ENCODE measurements at places on chromosomes 1 and 21.

DNA sequence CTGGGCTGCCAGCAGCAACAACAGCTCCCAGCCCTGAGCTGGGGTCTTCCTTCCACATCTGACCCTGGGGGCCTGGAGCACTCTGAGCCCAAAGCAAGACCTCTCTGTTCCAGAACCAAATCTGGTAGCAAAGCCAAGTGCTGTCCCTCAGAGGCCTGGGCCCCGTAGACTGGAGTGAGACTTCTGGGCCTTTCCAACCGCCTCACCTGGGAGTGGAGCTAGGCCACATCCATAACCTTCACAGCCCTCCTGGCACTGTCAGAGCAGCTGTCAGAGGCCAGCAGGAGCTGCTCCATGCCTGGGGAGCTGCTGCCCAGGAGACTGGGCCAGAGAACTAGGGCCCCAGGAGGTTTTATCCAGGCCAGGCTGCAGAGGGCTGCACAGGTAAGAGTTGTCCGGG lies 15.4 kb upstream of the SLC5A9 start:
- DNase-seq: no peak

- DNase-seq: no peak
Observed at GRCh38 chr1:211487672-211488208, 4.2 kb downstream of the RD3 start.

GRCh38 chr1:71882226-71882625 lies 400.1 kb downstream of the NEGR1 start:
- DNase-seq: no peak

GRCh38 chr1:33944846-33945245 lies 81.0 kb downstream of the HMGB4 start:
- no peak for DNase-seq

DNA sequence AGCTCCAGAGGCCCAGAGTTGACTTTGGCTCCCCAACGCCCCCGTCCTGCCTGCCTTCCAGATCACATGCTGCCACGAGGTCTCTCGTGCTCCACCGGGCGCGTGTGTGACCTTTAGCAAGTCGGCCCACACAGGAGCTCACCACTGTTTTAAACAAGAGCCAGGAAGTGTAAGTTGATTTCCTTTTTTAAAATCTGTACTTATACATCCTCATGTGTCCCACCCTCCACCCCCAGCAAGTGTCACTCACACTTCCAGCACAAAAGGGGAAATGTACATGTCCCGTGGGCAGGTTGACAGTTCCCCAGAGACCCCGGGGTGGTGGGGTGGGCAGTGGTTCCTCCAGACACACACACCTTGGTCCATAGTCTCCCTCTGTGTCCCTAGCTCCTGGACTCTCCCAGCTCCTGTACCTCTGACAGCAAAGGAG lies 84.4 kb downstream of the STUM start:
- no peak for DNase-seq

DNA sequence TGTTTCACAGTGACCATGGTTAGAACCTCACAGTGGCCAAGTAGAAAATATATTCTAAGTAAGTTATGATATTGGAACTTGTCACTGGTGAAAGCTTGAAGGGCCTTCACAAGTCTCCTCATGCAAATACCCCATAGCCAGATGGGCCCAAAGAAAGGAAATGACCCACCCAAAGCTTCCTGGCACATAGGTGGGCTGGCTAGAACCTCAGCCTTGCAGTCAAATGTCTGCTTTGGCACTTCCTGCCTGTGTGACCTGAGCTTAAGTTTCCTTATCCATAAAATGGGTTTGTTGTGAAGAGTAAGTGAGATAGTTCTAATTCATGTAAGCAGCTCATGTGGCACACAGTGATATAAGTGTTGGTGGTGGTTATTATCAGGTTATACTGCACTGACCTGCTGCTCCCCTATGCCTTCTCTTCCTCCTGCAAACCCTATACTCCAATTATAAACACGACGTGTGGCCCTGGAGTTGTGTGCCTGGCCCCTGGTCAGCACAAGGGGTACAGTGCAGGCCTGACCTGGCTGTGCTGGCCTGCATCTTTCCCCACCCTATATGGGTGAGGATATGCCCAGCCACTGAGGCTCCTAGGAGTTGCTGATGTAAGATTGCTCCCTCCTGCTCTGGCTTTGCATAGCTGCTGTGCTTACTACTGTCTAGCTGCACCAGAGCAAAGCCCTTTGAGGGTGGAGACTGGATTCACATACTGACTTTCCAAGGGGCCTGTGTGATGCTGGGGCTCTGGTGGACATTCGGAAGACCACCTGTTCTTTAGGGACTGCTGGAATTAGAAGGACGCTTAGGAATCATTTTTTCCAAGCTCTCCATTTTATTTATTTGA lies 4.7 kb upstream of the SLFNL1 start:
- no peak for DNase-seq

GRCh38 chr1:165497069-165498013 lies 46.5 kb upstream of the LRRC52 start:
- DNase-seq: no peak

DNA sequence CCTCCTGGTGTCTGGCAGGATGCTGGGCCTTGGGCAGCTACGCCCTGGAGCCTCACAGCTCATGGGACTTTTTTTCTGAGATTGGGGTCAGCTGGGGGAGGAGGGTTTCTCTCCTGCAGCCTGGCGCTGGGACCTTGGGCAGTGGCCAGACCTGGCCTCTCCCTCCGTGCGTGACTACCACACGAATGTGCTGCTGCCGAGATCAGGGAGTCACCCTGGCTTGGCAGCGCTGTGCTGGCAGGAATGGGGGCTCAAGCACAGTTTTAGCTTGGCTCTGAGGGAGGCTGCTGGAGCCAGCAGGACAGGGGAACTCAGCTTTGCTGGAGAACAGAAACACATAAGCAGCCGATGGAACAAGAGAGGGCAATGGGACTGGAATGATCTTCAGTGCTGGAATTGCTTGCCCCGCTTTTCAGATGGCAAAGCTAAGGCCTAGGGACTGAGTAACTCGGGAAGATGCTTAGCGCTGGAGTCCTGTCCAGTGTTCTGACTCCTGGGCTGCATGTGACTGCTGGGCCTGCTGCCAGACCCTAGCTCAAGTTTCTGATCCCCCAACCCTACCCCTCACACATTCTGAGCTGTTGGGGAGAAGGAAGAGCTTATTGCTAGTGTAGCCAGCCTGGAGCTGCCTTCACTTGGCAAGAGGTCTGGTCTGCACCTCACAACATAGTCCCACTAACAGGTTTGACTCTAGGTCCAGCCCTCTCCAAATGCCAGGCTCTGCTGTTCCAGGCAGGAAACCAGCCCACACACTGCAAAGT lies 69.9 kb downstream of the NAV1 start:
- no peak for DNase-seq

DNA sequence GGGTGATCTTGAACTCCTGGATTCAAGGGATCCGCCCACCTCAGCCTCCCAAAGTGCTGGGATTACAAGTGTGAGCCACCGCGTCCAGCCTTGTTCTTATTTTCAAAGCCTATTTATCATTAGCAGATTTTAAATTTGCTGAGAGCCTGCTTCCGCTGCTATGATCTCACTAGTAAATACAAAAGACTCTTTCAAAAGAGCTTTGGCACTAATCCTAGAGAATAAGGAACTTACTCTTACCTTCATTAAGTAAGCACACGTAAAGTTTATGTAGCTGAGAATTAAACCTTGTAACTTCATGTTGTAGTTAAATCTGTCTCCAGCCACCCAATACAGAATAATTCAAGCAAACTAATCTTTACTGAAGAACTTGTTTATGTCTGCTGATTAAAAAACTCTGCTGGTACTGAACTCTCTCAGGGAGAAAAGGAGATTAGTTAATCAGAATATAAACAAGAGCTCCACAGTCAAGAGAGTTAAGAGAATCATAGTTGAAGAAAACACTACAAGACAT lies 72.3 kb downstream of the RUSC1 start:
- no peak for DNase-seq

DNA sequence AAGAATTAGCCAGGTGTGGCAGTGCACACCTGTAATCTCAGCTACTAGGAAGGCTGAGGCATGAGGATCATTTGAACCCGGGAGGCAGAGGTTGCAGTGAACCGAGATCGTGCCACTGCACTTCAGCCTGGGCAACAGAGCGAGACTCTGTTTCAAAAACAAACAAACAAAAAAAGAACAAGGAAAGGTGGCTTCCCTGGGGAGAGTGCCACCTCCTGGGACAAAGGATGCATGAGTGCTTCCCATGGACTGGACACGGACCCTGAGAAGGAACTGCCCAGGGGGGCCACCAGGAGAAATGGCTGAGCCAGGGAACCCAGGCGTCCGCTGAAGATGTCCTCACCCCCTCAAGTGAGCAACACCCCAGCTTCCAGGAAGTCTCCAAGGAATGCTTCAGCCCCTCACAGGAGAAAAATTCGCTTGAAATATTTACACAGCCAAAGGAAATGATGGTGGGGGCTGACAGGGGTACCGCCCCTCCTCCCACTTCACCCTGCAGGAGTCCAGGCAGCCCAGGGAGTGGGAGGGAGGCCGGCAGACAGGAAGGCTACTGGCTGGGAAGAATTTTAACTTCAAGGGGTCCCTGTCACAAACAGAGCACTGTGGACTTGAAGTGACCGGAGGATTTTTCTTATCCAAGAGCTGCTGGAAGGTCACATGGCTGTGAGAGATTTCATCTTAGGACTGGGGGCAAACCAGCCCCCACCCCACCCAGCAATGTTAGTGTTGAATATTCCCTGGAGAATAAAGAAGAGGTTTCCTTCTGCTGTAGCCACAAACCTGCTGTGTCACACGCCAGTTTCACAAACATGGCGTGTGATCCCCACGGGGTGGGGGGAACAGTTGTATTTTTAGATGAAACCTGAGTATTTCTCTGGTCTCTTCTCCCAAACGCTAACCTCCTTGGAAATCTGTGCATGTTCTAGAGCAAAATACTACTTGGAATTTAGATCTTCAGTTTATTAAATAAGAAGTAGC lies 90.8 kb upstream of the SLC25A33 start:
- DNase-seq: no peak

- DNase-seq: no peak
Observed at GRCh38 chr1:234656944-234657654, 47.1 kb upstream of the IRF2BP2 start.

DNA sequence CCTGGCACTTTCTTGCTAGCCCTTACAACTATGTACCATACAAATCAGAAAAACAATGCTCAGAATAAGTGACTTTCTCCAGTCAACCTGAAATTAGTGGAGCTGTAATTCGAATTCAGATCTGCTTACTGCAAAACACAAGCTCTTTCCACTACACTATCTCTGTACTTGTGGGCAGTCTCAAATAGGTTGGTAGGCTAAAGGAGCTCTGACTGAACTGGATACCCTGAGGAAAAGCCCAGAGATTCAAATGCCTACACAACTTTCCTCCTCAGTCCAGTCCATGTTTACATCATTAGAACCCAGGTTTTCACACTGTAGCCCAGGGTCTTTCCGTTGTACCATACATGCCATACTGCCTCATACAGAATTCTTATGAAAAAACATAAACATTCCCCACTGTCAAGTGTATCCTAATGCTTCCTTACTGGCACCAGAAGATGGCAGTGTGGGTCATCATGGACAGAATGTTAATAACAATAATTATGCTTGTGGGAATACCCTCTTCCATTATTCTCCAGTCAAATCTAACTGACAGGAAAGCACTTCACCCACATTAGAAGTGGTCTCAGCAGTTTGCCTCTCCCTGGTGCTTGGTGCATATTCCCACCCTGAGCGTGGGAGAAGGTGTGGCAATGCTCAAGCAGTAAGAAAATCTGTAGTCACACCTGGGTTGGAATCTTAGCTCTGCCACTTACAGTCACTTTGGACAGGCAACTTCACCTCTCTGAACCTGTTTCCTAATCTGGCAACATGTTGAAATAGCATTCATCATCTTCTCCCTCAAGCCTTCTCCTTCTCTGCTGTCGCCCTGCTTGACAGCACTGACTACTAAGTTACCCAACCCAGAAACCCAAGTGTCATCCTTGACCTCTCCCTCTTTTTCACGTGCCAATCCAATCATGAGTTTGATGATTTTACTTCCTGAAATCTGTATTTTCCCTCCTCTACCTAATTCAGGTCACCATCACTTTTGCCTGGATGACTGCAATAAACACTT lies 14.4 kb upstream of the ZFYVE9 start:
- peak; percentile 40 for DNase-seq

Measured in NCI-H187 treated with DMSO at 0.1 percent for 48 hours (cell line).